ENCODE measurements at places on chromosomes 3 and 15. TPM values are rescaled to one million over a fixed set of nuclear protein-coding genes. Genes with fewer than 3 reads are reported as not detected.

SEMA3B gene
- 77.6 TPM for total RNA-seq

ZIC4 gene
- not detected for total RNA-seq

DNA sequence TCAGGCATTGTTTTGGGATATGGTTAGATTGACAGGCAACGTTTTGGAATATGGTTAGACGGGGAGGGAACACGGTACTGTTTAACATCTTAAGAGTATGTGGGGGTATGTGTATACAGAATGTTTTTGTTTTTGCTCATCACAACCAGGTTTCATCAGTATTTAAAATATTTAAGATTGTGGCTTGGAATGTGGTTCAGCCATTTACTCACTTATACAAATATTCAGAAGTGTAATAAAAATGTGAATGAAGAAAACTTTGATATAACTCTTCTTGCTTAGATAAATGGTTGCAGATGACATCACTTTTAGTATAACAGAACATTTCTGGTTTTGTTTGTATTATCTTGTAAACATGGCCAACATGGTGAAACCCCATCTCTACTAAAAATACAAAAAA lies 3.9 kb upstream of the PAK2 start:
- no peak for DNase-seq
- no peaks in the 10 kb centered on the region for H3K27me3 ChIP-seq
- H3K4me3 ChIP-seq = no peak overlapping the region
- peaks cover 6% of the 10 kb centered on the region for H3K36me3 ChIP-seq

- no peak overlapping the region for H3K27ac ChIP-seq
- no peaks in the 10 kb centered on the region for H3K36me3 ChIP-seq
- DNase-seq = no peak
- peaks cover 99% of the 10 kb centered on the region for H3K27me3 ChIP-seq
These were observed 7.7 kb upstream of the ONECUT1 start for GRCh38 chr15:52797625-52798501.

- no peaks in the 10 kb centered on the region for H3K4me1 ChIP-seq
- H3K36me3 ChIP-seq = no peaks in the 10 kb centered on the region
- no peak overlapping the region for H3K4me3 ChIP-seq
- H3K27ac ChIP-seq = no peak overlapping the region
These were observed 86.9 kb upstream of the SLC25A26 start for GRCh38 chr3:66133853-66134445.

DNA sequence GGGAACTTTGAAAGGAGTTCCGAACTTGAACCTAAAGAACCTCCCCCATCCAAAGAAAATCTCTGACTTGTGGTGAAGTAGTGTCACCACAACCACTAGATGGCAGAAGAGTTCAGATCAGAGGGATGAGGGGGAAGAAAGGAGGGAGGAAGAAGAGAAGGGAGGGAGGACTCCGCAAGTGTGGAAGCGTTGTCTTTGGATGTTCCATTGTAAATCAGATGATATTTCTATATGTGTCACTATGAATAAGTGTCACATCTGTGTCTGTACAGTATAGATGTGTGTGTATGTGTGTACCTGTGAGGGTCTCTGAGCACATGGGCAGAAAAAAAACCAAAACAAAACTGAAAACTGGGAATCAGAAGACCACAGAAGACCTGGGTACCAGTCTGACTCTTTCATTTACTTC lies 16.9 kb downstream of the SLC24A1 start:
- H3K36me3 ChIP-seq = no peaks in the 10 kb centered on the region
- no peaks in the 10 kb centered on the region for H3K27me3 ChIP-seq
- no peak overlapping the region for H3K27ac ChIP-seq
- H3K4me1 ChIP-seq = peaks cover 11% of the 10 kb centered on the region

DNA sequence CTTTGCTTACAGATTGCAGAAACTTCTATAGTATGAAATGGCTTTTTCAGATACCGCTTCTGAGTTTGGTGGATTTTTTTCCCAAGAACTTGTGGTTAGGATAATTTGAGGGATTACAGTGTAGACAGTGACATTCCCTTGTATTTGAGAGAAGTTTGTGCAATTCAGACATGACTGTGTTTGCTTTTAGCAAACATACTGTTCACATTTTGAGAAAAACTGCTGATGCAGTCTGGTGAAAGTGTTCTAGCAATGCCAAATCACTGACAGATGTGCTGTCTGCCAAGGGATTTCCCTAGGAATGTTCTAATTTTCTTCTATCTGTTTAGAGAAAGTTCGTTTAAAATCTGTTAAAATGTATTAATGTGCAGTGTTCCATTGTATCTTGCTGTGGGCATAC lies 652.6 kb downstream of the FHIT start:
- DNase-seq = no peak
- no peak overlapping the region for H3K4me3 ChIP-seq
- no peak overlapping the region for H3K27ac ChIP-seq
- H3K4me1 ChIP-seq = peaks cover 5% of the 10 kb centered on the region

GRCh38 chr3:118228151-118228550 lies 806.5 kb downstream of the IGSF11 start:
- DNase-seq = no peak
- no peaks in the 10 kb centered on the region for H3K36me3 ChIP-seq
- H3K27me3 ChIP-seq = no peaks in the 10 kb centered on the region

DNA sequence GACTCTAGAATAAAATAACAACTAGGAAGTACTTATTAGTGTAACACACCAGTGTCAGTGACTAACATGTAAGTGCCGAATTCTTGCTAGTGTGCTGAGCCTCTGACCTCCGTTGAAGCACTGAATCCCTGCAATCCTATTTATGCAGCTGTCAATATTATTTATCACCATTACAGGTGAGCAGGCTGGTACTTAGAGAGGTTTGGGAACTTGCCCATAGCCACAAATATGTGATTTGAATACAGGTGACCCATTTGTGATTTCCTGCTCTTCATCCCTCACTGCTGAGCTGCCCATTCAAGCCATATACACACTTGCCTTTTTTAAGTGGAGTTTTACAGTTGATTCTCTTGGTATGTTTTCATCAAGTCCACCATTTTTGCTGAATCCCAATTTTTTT lies 12.2 kb downstream of the EIF4E3 start:
- H3K36me3 ChIP-seq = peaks cover 4% of the 10 kb centered on the region
- H3K27me3 ChIP-seq = no peaks in the 10 kb centered on the region
- no peak overlapping the region for H3K27ac ChIP-seq
- H3K4me3 ChIP-seq = no peak overlapping the region
- peaks cover 13% of the 10 kb centered on the region for H3K4me1 ChIP-seq

DNA sequence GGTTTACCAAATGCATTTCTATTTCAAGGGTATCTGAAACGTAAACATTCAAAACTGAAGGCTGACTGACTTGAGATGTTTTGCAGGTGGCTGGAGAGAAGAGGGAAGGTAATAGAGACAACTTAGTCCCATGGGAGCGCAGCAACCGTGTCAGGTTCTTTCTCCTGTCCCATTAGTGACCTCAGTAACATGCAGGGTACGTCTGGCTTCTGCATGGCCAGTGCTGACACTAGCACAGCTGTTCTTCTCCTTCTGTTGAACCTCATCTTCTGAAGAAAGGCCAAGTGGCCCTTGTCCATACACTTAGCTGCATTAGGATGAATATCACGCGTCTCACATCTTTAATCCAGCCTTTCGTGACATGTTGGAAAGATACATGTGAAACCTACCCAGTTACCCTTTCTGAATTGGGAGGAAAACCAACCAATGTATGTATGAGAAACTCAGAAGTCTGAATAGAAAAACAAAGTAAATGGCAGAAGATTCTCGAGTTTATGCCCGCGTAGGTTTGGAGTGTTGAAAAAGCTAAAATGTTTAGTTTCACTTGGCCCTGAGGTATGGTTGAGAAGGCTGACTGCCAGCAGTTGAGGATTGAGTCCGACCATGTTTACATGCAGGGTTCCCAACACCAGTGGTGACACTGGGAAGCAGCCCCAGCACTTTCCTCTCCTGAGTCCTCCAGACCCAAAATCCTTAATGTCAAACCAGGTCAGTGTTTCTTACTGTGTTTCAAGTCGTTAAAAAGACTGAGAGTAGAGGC lies 10.3 kb downstream of the NCBP2 start:
- no peak for DNase-seq

DNA sequence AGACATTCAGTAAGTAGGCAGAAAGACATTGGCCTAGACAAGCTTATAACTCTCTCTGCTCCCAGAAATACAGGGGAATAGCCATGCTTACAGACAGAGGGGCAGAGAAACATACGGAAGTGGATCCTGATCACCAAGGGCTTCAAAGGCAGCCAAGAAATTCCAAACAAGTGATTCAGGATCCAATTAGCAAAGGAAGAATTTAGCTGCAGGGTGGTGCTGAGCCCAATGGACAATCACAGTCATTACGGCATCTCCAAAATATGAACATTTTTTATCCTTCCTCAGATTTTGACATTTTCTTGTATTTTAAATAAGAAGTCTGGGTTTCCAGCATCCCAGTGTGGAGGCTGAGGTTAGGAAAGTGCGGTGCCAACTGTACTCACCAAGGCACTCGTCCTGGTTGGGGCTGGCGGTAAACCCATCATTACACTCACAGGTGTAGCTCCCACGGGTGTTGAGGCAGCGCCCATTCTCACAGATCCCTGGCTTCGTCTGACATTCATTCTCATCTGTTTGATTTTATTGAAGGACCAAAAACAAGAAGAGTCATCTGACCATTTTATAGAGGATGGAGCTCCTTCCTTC lies 96.8 kb downstream of the DUT start:
- H3K27me3 ChIP-seq = no peaks in the 10 kb centered on the region
- DNase-seq = no peak
- no peak overlapping the region for H3K27ac ChIP-seq
- H3K36me3 ChIP-seq = peaks cover 26% of the 10 kb centered on the region

- no peak for DNase-seq
- H3K4me3 ChIP-seq = no peak overlapping the region
- no peaks in the 10 kb centered on the region for H3K4me1 ChIP-seq
- no peak overlapping the region for H3K27ac ChIP-seq
- no peaks in the 10 kb centered on the region for H3K27me3 ChIP-seq
- peaks cover 35% of the 10 kb centered on the region for H3K36me3 ChIP-seq
These were observed 20.0 kb upstream of the CMTM6 start for GRCh38 chr3:32522682-32523081.

DNA sequence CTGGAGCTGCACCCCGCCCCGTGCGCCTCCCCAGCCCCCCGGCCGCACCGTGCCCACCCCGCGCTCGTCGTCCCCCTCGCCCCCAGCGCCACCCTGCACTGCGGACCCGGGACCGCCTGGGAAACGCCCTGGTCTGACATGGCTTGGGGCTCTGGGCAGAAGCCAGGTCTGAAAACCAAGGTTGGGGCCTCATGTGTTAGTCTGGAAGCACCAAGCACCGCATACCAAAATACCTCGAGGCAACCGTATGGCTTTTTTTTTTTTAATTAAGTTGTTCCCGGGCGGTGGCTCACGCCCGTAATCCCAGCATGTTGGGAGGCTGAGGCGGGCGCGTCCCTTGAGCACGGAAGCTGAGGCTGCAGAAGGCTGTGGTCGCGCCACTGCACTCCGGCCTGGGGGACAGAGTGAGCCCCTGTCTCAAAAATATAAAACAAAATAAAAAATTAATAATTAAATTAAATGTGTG lies 91.5 kb upstream of the CHD2 start:
- DNase-seq = peak; percentile 74
- peak overlapping the region; percentile 67 for H3K4me3 ChIP-seq
- H3K4me1 ChIP-seq = peaks cover 68% of the 10 kb centered on the region

- H3K36me3 ChIP-seq = no peaks in the 10 kb centered on the region
- H3K4me1 ChIP-seq = no peaks in the 10 kb centered on the region
- DNase-seq = no peak
- no peak overlapping the region for H3K27ac ChIP-seq
- H3K27me3 ChIP-seq = no peaks in the 10 kb centered on the region
- H3K4me3 ChIP-seq = no peak overlapping the region
These were observed 106.8 kb upstream of the SLC7A14 start for GRCh38 chr3:170692720-170693119.

DNA sequence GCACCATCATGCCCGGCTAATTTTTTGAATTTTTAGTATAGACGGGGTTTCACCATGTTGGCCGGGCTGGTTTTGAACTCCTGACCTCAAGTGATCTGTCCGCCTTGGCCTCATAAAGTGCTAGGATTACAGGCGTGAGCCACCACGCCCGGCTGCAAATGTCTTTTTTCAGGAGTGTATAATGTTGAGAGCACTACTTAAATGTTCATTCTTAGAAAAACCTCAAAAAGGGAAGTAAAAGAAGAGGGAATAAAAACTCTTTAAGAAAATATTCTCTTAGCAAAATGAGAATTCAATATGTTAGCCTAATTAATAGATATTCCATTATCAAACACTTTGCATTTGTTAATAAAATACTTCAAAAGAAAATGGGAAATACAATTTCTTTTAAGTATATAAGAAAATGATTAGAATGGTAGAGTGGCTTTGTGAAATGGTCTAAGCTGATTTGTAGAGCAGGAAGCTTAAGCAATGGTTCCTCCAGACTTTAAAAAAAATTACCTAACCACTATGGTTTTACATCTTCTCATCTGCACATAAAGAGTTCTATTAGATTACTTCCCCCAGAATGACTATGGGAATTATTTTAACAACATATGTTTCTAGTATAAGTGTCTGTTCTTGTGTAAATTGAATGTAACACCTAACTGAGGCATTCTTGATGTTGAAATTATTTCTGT lies 226.7 kb upstream of the ALCAM start:
- H3K4me1 ChIP-seq = peaks cover 11% of the 10 kb centered on the region
- no peak overlapping the region for H3K27ac ChIP-seq
- no peak overlapping the region for H3K4me3 ChIP-seq
- no peaks in the 10 kb centered on the region for H3K36me3 ChIP-seq
- H3K27me3 ChIP-seq = no peaks in the 10 kb centered on the region

DNA sequence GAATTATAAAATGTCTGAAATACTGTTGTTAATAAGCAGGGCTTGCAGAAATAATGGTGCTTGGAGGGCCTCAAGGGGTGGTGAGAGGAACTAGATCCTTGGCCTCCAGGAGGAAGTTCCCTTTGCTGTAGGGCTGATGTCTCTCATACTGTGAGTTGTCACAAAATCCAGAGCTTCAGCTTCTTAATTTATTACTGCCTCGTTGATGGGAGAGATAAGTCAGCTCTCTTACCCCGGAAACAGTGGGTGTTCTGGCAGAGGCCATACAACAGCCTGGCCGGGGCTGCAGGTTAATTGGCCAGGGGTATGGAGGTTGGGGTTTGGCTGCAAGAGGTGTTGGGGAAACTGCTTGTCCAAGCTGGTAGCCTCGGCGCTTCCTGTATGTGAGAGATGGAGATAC lies 15.5 kb downstream of the MAPKAPK3 start:
- no peak for DNase-seq
- H3K36me3 ChIP-seq = no peaks in the 10 kb centered on the region
- H3K4me1 ChIP-seq = peaks cover 33% of the 10 kb centered on the region
- H3K4me3 ChIP-seq = no peak overlapping the region
- H3K27me3 ChIP-seq = no peaks in the 10 kb centered on the region

- H3K27me3 ChIP-seq = no peaks in the 10 kb centered on the region
- no peak for DNase-seq
These were observed 56.2 kb downstream of the ABHD2 start for GRCh38 chr15:89144491-89144890.

- no peaks in the 10 kb centered on the region for H3K4me1 ChIP-seq
- H3K27me3 ChIP-seq = no peaks in the 10 kb centered on the region
- H3K4me3 ChIP-seq = no peak overlapping the region
- no peaks in the 10 kb centered on the region for H3K36me3 ChIP-seq
These were observed 37.2 kb upstream of the PHLDB2 start for GRCh38 chr3:111821891-111822290.

DNA sequence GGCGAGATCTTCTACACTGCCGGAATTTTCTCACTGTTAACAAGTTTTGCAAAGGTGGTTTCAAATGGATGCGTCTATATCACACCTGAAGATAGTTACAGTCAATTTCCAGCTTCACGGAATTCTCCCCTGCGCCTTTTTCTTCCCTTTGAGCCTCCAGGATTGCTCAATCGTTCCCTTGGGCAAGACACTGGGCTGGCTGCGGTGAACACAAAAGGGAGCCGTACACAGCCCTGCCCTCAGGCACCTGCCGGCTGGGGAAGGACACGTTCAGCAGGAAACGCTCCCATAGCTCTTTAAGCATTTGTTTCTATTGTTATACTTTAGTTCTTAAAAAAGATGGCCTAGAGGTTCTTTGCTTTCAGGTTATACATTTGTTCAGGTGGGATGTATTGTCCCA lies 85.7 kb downstream of the C3orf70 start:
- H3K27ac ChIP-seq = no peak overlapping the region
- no peaks in the 10 kb centered on the region for H3K36me3 ChIP-seq
- H3K4me1 ChIP-seq = no peaks in the 10 kb centered on the region
- H3K4me3 ChIP-seq = no peak overlapping the region
